ENCODE measurements at places on chromosomes 5 and 9.
A peak's percentile ranks its signal among the peaks of the same experiment; 100 is the strongest.

DNA sequence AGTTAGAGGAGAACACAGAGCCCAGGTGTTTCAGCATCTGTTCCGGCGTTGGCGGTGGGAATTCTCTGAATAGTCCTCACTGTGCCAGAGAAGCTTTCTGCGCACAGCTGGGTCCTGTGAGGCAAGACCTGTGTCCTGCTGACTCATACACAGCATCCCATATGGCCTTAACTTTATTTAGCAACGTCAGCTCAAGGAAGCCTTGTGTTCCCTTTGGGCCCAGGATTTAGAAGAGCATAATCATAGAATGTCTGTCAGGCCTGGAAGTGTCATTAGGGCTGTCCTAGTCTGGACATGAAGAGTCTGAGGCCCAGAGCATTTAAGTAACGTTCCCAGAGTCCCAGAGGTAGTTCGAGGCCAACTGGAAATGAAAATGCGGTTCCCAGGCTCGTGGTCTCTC, 188.6 kb upstream of the DMRT1 start:
- DNase-seq, result no peak

GRCh38 chr9:101477214-101477613, 41.6 kb upstream of the ALDOB start:
- DNase-seq, result no peak

DNA sequence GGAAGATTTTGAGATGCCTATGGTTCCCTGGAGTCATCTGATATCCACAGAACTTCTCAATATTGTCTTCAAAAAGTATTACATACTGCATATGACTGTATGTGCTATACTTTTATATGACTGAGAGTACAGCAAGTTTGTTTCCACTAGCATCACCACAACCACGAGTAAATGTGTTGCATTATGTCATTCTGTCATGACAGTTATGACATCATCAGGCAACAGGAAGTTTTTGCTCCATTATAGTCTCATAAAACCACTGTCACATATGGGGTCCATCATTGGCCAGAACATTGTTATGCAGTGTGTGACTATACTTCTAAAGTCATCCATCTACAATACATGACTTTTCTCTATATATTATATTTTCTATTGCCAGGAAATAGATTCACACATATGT, 831.7 kb downstream of the SEMA5A start:
- DNase-seq, result no peak

DNA sequence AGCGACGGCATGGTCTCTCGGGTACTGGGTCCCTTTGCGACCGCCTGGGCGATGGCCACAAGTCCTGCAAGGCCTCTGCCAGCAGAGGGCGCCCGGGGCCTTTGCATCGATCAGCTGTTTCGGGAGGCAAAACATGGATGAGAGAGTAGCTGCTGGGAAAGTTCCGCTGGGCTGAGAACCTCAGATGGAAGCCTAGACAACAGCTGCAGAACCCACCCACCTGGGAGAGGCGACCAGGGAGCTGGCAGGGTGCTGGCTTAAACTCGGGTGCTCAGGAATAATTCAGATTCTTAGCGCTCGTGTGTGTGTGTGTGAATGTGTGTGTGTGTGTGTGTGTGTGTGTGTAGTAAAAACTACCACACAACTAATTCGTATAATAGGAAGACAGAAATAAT, 50.0 kb downstream of the TRIM32 start:
- DNase-seq, result peak; percentile 92

DNA sequence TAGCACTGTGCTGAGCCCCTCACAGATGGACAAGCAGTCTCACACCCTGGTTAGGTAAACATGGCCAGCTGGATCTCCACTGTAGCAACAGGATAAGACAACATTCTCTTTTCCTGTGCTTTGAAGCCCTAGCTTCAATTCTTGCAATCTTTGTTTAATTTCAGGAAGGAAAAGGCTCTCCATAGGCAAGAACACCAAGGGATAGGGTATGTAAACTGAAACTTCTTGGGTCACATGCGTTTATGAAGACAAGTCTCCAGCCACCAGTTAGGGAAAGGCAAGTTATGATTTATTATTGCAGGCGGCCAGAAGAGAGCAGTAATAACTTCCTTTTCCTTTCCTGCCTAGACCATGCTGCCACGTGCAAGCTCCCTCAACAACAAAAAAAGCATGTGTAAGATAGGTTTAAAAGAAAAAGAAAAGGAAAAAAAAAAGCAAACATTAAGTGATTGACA, 50.1 kb upstream of the POU5F2 start:
- DNase-seq, result no peak

- DNase-seq, result no peak
Observed at GRCh38 chr9:133151041-133151440, 12.7 kb downstream of the GBGT1 start.

GRCh38 chr5:1763548-1763911, 36.1 kb downstream of the MRPL36 start:
- peak; percentile 93 for DNase-seq

GRCh38 chr5:52015760-52016159, 632.5 kb downstream of the ISL1 start:
- no peak for DNase-seq

GRCh38 chr5:134111741-134112647, 2.5 kb upstream of the TCF7 start:
- peak; percentile 62 for DNase-seq

GRCh38 chr9:14992081-14992480, 81.9 kb upstream of the FREM1 start:
- no peak for DNase-seq

GRCh38 chr5:152188251-152188650, 216.8 kb downstream of the NMUR2 start:
- DNase-seq, result no peak

GRCh38 chr9:7827056-7827455, 27.5 kb upstream of the DMAC1 start:
- no peak for DNase-seq

- DNase-seq, result no peak
Observed at GRCh38 chr9:14403081-14403480, 89.1 kb upstream of the NFIB start.

GRCh38 chr5:141001844-141002604, 35.7 kb downstream of the PCDHAC2 start:
- no peak for DNase-seq

Measured in AG08395 (cell line).